Cardiac atrium fibroblast (primary cell): ENCODE measurements at places on chromosomes 1 and 21. TPM values are rescaled to one million over a fixed set of nuclear protein-coding genes. Genes with fewer than 3 reads are reported as not detected.

MEX3A gene
- 0.18 and 0.81 TPM in 2 replicates for total RNA-seq

ELF3 gene
- total RNA-seq, result not detected in 2 replicates

ANGPTL3 gene
- not detected in 2 replicates for total RNA-seq

TEDDM1 gene
- total RNA-seq, result not detected in 2 replicates

KRTAP11-1 gene
- total RNA-seq, result not detected in 2 replicates

TFF2 gene
- not detected in 2 replicates for total RNA-seq

LCA5L gene
- total RNA-seq, result not detected in 2 replicates

C8A gene
- not detected in 2 replicates for total RNA-seq
